ENCODE measurements at places on chromosomes 7 and 10.
A peak's percentile ranks its signal among the peaks of the same experiment; 100 is the strongest.

GRCh38 chr10:42744134-42744701 is 38.4 kb upstream of the BMS1 start:
- no peak for DNase-seq

- DNase-seq = no peak
Measured at GRCh38 chr10:79093658-79094411, 25.1 kb downstream of the ZMIZ1 start.

- no peak for DNase-seq
Measured at GRCh38 chr7:133052401-133052756, 29.5 kb downstream of the CHCHD3 start.

DNA sequence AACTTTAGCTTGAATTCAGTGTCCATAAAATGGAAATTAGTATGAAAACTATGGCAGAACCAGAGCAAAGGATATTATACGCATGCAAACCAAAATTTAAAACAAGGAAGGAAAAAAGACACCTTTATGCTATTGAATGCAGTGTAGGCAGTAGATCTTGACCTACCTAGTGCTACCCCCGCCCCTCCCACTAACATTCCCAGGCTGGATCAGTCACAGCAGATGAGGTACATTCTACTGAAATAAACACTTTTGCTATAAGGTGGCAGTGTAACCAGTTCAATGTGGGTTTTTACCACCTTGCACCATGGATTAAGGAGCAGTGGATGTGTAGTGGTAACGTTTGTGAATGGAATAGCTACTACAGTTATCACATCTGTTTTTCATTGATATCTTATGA is 27.9 kb downstream of the SRI start:
- DNase-seq = no peak

GRCh38 chr10:127298381-127298780 is 102.0 kb upstream of the INSYN2A start:
- DNase-seq = peak; percentile 65

DNA sequence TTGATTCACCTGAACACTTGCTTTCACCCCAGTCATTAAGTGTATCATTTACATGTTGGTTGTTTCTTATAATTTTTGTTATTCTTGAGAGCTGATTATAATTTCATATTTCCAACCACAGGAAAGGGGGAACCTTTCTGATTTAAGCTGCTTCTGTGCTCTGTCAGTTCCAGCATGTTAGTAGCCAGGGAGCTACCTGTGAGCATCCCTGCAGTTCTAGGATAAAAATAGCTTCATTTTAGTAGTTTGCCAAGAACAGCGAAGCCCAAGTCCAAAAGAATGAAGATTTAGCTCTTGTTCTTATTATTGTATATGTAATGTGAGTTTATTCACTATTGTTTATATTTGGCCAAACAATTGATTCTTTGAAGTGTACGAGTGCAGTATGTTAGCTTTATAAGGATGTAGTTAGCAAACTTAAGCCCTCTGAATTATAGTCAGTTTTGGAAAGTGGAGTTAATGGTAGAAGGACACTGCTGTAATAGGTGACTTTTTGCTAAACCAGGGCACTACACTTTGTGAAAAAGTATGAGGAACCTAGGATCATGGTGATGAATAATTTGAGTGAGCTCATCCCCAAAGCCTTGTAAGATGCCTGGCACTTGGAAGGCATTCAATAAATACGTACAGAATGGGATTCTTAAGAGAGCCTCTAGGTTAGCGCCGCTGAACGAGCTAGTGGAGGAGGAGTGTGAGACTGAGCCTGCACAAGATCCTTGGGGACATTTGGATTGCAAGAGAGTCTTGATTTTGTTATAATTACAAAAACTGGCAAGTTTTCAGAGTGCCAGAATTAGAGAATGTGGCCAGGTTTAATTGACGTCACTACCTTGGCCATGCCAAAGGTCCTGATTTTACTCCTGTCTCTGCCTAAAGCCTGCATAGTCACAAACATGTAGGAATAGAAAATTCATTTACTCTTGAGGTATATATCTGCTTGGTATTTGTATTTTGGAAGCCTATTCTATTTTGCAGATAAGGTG is 29.8 kb downstream of the DNAH11 start:
- no peak for DNase-seq

DNA sequence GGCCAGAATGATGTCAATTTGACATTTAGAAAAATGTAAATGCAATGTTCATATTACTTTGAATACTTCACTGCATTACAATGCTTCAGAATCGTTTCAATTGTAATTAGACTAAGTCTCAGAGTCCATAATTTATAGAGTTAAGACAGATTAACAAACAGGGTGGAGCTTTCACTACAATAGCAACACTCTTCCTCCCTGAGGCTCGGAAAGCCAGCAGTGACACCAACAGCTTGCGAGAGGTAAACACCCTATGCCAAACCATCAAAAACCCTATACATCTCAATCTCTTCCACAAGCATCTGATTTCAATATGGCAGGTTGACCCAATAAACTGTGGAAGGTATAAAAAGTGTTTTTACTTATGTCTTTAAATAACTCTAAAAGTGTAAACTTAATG is 72.2 kb downstream of the DOCK4 start:
- DNase-seq = no peak

- DNase-seq = no peak
Measured at GRCh38 chr7:106134241-106134640, 22.1 kb upstream of the SYPL1 start.

GRCh38 chr10:119761106-119761505 is 35.3 kb downstream of the INPP5F start:
- peak; percentile 69 for DNase-seq

DNA sequence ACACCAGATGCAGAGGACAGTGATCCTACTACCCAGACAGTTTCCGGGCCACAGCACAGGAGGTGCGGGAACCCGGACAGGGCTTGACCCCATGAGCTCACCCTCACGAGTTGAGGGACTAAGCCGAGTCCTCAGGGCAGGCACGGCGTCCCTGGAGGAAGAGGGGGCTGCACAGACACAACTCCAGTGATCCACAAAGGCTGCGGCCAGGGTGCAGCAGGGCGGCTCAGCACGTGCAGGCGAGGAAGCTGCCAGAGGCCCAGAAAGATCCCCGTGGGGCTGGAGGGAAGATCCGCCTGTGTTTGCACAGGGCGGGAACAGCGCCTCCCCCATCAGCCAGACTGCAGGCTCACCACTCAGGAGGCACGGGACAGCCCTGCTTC is 45.9 kb upstream of the TMEM72 start:
- DNase-seq = no peak

Measured in GM04504 (cell line).